ENCODE measurements at places on chromosomes 2 and 18.
A peak's percentile ranks its signal among the peaks of the same experiment; 100 is the strongest.

DNA sequence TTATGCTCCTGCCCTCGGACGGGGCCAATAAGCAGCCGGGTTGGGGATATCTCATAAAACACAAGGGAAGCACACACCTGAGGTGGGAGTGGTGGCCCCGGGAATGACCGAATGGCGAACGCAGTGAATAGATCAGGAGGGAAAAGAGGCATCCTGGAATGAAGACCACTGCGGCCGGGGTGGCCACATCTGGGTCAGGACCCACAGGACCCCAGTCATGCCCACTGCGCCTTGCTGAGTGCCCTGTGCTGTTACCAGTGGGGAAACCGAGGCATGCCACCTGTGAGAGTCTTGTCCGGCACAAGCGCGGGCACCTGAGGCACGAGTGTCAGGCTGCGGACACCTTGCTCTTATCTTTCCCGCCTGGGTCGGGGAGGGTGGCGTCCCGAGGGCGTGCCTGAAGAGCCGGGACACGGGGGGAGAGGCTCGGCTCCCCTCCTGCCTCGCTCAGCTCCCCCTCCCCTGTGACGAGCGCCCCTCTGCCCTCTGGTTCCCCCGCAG, 1.6 kb downstream of the PDCD1 start:
- no peak for DNase-seq

GRCh38 chr2:102737431-102737830, 24.4 kb upstream of the TMEM182 start:
- DNase-seq = no peak

DNA sequence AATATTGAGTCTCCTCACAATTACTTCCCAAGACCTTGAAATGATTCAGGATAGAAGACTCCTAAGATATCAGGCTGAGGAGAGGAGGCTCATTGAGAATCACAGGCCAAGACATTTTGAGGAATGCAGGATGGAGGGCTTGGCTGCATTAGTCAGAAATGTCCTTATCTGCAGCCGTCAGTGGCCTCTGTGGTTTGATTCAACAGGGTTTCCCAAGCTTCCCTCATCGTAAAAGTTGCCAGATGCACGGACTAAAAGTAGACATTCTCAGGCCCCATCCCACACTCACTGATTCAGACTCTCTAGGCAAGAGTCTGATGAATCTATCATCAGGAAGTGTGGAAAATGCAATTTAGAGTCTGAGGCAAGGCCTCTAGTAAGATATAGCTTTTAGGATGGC, 34.0 kb upstream of the TMEM178A start:
- no peak for DNase-seq

DNA sequence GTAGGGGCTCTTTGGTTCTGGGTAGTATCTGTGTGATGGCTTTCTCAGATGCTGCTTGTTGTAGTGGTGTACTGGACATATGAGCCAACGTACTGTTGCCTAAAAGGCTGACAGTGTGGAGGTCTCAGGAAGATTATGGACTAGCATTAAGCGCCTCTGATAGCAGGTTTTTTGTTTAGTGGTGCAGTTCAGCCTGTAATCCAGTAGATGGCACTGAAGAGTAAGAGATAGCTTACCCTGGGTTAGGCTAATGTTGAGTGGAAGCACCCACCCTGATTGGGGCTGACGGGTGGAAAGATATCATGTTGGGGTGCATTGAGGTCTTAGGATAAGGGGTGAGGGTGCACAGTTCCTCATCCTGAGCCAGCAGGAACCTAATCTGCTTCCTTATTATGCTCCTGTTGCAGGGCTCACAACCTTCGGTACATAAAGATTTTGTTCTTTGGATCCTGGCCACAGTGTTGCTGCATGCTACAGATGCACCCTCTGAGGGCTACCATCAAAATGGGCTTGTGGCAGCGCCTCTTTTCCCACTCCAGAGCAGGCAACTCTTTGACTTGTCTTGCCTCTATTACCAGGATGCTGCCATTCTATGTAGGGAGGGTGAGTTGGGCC, 79.6 kb downstream of the MSTN start:
- no peak for DNase-seq

DNA sequence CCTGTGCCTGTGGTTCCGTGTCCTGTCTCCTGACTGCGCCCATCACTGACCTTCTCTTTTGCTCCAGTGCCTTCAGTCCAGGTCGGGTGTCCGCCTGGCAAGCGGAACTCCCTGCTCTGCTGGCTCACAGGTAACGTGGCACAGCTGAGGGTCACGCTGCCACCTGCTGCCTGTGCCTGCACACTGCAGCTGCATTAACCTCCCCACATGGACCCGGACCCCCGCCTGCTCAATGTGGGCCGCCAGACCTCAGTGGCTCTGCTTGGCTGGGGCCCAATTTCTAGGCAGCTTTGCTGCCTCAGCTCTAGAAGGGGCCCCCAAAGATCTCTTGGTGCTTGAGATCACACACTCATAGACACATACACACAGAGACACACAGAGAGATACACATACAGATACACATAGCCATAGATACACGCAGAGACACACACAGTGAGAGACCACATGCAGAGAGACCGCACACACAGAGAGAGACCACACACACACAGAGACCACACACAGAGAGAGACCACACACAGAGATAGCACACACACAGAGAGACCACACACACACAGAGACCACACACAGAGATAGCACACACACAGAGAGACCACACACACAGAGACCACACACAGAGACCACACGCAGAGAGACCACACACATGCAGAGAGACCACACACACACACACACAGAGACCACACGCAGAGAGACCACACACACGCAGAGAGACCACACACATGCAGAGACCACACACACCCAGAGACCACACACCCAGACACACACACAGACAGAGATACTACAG, 14.9 kb upstream of the CNNM3 start:
- DNase-seq = peak; percentile 83

GRCh38 chr2:223114170-223114569, 62.2 kb downstream of the KCNE4 start:
- DNase-seq = no peak

- DNase-seq = no peak
Observed at GRCh38 chr2:227402959-227403358, 15.2 kb upstream of the SCYGR1 start.

DNA sequence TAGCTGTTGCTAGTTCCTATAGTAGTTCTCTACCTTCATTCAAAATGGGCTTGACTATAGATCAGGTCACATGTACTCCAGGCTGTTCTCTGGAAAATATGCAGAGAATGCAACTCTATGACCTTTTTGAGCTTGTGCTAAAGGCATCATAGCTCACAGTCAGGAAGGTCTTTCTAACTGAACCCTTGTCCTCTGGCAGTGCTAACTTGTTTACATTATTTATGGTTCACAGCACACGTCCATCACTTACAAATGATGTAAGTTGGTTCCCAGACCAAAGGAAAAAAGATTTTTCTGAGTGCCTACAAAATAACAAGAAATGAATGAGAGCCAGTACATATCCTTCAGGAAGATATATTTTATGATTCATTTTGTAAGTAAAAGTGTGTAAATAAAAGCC, 236.1 kb downstream of the GCA start:
- DNase-seq = no peak

DNA sequence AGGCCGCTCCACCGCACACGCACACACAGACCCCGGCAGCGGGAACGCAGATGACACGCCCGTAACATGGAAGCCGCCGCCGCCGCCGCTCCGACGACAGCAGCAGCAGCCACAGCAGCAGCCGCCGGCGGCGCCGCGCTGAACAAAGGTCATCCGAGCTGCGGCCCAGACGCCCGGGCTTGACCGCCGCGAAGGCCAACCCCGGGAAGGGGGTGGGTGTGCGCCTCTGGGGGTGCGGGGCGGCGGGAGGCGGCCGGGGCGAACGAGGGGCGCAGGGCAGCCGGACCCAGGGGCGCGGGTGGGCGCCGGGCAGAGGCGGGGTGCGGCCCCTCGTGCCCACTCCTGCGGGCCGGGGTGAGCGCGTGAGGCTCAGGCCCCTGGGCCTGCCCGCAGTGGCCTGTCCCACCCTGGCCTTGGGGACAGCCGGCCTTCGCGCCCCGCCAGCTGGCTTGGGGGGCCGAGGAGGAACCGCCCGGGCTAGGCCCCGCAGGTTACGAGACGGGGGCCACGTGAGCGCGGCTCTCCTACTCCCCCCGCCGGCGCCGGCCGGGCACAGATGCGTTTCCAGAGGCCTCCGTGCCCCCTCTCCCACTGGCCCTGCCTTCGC, 1.0 kb upstream of the ZNF532 start:
- no peak for DNase-seq

DNA sequence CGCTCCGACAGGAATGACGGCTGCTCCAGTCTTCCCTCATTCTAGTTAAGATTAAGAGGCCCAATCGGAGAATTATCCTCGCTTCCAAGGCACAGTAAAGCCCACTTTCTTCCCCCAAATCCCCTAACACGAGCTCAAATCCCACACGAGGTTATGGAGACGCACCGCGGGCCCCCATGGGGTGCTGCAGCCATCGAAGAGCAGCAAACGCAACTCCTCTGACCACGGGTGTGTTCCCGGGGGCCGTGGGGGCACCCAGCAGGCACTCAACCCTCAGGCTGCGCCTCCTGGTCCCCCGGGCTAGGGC, 446 bp downstream of the COPS9 start:
- DNase-seq = no peak

GRCh38 chr2:168565512-168565911, 109.4 kb downstream of the CERS6 start:
- DNase-seq = no peak

DNA sequence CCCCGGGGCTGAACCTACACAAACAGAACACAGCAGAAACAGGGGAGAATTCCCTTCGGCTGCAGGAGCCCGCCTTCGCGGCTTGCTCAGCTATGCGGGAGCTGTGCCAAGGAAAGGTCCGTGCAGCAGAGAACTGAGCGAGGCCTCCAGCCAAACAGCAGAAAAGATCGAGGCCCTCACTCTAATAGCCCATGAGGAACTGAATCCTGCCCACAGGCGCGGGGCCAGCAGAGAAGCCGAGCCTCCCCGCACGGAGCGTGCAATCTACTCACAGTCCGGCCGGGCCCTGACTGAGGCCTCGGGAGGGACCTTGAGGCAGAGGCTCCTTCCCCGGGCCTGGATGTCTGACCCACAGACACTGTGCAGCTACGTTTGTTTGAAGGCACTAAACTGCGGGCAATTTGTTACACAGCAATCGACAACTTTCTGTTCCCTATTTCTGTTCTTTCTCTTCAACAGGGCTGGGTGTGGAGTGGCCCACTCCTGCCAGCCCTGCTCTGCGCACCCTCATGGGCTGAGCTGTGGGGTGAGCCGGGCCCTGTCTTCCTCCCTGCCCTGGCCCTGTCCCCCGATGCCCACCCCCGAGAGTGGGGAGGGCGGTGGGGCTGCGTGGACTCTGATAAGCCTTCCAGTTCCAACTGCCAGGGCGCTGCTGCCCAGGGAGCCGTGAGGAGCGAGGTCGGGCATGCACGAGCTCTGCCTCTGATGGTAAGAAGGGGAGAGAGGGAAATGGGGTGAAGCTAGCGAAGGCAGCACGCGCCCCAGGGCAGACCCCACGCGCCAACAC, 13.7 kb downstream of the HES6 start:
- no peak for DNase-seq

GRCh38 chr2:121197369-121198091, 87.5 kb downstream of the TFCP2L1 start:
- DNase-seq = no peak

GRCh38 chr2:1715184-1716013, 28.9 kb downstream of the PXDN start:
- no peak for DNase-seq

DNA sequence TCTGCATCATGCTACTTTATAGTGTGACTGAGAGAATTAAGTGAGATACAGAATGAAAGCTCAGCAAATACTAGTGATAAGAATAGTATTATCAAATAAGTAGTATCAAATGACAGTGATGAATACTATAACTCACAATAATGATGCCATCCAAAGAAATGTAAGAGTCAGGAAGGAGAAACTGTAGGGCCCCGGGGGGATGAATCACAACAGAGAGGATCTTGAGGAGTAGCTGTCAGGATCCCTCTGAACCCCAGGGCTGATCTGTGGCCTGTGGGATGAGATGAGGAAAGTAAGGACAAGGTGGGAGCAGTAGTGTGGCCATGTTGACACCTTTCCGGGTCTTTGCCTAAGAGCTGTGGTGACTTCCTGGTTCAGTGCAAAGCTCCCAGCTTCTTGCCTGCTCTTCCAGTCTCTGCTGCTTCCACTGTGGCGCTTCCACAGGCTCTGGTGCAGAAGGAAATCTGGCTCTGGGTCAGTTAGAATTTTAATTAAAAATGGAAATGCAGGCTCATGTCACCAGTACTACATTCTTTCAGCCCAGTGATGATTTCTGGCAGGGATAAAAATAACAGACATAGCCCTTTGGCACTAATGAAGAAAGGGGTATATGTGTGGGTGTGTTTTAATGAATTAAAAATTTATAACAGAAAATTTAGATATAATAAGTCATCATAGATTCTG, 166.9 kb downstream of the MYO3B start:
- no peak for DNase-seq

DNA sequence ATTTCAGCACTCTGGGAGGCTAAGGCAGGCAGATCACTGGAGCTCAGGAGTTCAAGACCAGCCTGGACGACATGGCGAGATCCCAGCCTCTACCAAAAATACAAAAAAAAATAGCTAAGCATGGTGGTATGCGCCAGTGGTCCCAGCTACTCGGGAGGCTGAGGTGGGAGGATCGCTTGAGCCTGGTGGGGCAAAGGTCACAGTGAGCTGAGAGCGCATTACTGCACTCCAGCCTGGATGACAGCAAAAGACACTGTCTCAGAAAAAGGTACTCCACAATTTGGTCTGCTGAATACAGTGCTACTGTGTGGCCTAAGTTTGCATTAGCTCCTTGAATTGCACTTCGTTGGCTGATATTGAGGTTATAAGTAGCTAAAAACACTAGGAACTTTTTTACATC, 97.9 kb downstream of the FEZ2 start:
- no peak for DNase-seq

DNA sequence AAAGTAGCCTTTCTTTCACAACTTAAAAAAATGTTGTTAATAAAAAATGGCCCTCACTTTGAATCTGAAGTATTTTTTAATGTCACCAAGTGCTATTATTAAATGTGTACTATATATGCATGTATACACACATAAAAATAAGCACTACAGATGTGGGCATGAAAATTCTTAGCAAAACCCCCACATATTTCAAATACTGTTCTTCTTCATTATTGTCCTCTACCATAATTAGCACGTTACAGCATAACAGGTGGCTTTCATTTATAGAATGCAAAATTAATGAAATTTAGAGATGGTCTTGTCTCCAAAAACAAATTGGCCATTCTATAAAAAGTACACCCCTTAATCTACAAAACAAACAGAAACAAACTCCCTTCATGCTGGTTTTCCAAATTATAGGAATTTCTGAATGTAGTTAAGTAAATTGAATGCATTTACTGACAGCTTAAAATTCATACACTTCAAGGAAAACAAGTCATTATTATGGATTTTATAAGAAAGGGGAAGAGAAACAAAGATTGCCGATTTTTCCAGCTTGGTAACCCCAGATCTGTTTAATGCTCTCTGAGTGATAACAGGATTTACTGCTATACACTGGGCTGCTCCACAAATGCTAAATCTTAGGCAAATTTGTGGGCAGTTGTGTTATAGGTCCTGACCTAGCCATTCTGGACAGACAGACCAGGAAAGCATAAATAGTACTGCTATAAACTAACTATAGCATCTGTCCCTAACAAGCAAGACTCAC, 67.2 kb downstream of the SPRED2 start:
- no peak for DNase-seq
